ENCODE measurements at places on chromosomes 12 and 14.
A peak's percentile ranks its signal among the peaks of the same experiment; 100 is the strongest.

DNA sequence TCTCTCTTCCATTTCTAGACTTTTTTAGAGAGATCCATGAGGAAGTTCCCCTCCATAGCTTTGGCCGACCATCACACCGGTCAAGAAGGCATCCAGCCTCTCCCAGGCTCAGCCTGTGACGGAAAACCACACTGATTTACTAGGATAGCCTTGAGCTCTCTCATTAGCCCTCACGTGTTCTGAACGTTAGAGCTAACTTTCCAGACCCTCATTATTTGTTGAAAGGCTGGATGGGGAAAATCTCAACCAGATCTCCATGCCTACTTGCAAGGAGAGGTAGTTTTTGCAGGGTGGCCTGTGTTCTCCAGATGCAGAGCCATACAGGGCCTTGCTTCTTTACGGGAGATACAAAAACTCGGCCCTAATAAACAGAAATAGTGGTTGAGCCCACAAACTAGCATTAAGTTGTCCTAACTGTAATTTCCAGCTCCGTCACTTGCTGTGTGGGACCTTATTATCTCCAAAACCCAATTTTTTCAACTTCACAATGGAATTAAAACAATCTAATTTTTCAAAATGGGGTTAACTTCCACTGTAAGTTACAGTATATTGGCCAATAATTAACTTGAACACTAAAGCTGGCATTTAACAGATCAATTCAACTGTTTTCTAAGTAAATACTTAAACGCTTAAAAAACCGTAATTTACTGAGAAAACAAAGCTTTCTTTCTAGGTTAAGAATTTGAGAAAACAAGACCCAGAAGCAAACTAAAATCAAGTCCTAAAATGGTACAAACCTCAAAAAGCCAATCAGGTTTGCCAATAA is 65.3 kb downstream of the KLHL28 start:
- DNase-seq: no peak

- DNase-seq: no peak
Observed at GRCh38 chr12:54940727-54941315, 43.7 kb downstream of the TESPA1 start.

DNA sequence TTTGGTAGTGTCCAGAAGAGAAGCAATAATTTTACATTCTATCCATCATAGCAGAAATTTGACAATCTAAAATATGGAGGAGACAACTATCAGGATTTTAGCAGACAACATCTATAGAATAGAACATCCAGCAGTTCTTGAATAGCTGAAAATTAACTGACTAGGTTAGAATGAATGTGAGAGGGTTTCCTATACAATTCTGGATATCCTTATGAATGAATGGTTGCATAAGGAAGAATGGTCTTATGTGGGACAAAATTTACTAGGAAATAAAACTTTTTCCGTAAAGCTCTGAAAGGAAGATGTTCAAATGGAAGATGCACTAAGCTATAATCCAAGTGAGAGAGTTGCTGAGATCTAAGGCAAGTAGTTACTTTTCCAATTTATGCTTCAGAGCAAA is at the start of gene OR6C3:
OR6C3 (plus strand) TSS at position 301 of the 400 bp plus-strand sequence. CDS start 955 bp downstream, outside the sequence.
- no peak for DNase-seq

DNA sequence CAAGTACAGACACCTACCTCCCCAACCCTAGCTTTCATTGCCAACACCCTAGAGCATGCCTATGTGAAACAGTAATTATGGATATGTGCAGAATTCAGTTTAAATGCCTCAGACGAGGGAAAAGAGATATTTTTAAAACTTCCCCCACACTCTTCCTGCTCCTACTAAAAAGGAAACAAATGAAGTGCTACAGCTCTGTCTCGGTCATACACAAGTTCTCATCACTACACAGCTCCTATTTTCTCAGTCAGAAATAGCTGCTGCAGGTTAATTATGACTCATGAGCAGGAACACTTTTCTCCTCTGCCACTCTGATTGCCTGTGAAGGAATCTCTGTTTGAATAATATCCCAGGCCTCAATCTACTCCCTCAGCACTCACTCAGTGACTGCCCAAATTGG is 703.6 kb upstream of the FLRT2 start:
- DNase-seq: peak; percentile 48

DNA sequence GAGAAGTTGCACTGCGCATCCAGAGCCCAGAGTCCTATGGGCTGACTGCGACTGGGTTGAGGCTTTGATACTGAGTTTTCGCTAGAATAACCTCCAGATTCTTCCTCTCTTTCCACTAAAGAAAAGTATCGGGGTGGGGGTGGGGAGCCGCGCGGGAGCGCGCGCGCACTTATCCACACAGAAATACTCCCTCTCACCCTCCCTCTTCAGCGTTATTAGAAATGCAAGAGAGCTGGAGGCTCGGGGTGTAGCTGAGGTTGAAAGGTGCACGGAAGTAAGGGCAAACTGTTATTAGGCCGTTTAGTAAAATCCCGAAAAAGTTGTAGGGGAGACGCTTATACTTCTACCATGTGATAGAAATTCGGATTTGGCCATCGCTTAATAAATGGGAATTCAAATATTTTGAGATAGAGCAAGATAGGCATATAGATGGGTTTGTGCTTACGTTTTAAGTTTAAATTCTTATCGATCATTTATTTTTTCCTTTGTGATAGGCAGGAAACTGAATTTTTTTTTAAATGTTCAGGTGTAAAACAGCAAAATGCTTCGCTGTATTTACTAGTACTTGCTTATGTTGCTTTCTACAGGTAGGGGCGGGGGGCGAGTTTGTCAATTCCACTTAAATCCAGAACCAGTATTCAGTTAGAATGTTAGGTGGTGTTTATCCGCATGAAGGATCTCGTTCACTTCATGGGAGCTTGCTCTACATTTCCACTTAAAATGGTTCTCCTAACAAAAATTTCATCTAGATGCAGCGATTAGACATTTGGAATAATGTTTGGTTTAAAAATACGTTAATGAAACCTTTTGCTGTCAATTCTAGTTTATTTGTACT is 1.1 kb downstream of the ARHGAP5 start:
- peak; percentile 20 for DNase-seq

DNA sequence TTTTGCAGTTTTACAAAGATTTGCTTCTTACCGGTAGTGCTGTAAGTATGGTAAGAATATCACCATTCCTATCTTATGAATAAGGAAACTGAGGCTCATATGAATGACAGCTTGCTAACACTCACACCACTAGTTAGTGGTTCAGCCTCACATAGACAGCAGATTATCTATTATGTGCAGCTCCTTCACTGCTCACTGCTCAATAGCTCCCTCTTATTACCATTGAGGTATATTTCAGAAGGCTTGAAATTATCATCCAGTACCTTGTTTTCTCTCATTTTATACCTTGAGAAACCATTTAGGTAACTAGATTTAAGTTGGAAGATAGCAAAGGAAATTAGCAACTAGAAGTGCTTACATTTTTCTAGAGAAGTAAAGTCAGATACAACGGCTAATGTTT is 15.5 kb downstream of the RIC8B start:
- no peak for DNase-seq

GRCh38 chr14:89544636-89545301 is 127.7 kb upstream of the FOXN3 start:
- DNase-seq: no peak

DNA sequence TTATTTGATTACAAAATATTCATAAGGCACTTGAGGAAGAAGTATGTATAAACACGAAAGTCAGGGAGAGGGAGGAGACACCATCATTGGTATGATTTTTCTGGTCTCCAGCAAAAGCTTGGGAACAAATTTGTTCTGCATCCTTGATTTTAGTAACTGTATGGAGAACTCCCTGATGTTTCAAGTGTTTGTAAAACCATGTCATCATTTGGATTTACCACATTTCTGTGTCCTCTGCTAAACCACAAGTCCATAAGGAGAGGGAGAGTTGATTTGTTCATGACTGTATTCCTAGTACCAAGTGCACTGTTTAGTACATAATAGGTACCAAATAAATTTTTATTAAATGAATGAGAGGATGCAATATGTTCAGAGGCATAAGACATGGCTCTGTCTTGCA is 181.1 kb downstream of the BTG1 start:
- no peak for DNase-seq

- DNase-seq: no peak
Observed at GRCh38 chr14:31071151-31071550, 45.0 kb upstream of the STRN3 start.
